Fibroblast of skin of right quadriceps (primary cell): ENCODE measurements at places on chromosomes 6 and 20.

DNA sequence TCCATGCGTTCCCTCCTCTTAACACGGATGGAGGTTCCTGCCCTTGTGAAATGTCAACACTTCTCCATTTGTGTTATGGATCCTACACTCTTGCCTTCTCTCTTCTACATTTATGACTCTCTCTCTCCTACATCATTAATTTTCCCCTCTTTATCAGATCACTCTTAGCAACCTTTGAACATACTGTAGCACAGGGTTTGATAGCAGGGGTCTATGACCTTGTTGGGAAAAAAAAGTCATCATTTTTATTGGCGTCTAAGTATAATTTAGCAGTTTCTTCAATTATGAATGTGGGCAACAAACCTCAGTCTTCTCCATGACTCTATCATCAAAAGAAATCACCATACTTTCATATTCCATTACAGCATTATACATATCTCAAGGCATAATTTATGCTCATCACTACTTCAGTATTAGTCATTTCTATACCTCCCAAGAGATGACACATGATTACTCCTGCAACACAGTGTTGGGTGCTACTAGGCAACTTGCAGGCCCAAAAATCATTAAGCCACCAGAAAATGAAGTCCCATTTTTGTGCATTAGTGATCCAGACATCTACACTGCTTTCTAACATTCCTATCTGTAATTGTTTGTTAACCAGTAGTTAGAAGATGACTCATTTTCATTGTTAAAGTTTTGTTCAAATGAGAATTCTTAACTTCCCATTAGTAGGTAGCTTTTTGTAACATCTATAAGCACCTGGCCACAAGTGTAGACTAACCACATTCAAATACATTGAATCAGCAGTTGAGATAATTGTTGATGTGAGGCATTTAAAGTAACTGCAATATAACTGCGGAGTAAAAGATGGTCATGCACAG, 9.5 kb downstream of the CYP39A1 start:
- no peak for DNase-seq

- DNase-seq, result no peak
These were observed 41.8 kb downstream of the RBM38 start for GRCh38 chr20:57432862-57433491.

DNA sequence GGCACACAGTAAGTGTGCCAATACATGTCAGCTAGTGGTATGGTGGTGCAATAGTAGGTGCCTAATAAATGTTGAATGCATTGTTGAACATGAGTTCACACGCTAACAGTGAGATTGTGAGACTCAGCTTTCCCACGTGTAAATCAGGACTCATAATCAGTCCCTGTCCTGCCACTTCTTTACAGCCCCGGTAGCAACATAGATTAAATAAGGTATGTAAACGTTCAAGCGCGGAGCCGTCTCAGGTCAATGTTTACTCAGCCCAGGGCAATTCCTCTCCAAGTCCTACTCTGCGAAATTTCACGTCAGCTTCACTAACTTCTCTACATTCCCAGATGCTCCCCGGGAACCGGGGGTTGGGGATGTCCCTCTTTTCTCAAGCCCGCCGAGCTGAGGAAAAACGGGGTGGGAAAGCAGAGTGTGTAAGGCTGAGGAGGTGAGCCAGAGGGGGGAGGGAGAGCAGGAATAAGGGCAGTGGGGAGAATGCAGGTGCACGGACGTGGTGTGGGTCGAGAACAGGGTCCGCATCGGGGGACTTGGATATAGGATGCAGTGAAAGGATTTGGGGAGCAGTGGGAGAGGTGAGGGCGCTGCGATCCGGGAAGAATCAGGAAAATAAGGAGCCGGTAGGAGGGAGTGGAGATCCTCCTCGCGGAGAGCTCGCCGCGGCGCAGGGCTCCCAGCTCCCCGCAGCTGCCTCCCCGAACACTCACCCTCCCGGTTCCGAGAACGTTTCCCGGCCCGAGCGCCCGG, 544 bp upstream of the TP53INP2 start:
- no peak for DNase-seq

GRCh38 chr6:36343109-36343680, 6.5 kb upstream of the BNIP5 start:
- no peak for DNase-seq

GRCh38 chr20:47326658-47327268, 29.7 kb downstream of the ZMYND8 start:
- DNase-seq, result peak; percentile 68

DNA sequence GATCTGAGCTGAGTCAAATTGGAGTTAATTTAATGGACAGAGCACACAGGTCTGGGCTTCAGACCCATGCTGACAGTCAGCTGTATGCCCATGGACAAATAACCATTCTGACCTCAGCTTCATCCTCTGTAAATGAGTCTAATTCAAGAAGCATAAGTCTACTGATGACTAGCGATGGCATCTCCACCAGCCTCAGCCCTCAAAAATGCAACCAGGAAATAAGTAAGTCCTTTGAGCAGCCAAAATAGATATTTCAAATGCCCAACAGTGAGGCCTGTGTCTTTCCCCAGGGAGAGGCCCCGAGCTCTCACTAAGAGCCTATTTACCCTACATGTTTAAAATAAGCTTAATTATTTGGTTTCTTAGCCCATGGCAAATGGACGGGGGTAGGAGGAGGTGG, 114.2 kb upstream of the MTHFD1L start:
- peak; percentile 65 for DNase-seq

DNA sequence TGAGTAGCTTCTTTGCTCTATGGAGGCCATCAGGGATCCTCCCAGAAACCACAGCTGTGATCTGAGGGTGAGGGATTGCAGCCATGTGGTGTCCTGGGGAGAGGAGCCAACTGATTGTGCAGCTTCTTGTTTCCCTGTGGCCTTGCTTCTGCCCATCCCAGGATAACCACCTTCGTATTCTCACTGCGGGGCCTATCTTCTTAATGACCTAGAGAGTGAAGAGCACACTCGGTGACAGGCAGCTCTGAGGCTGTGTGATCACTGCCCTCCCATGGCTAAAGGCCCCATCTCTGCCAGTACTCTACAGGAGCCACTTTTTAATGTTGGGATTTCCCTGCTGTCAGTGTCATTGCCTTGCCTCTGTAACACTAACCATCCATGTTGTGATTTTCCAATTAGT, 5.3 kb upstream of the RAET1L start:
- DNase-seq, result no peak

DNA sequence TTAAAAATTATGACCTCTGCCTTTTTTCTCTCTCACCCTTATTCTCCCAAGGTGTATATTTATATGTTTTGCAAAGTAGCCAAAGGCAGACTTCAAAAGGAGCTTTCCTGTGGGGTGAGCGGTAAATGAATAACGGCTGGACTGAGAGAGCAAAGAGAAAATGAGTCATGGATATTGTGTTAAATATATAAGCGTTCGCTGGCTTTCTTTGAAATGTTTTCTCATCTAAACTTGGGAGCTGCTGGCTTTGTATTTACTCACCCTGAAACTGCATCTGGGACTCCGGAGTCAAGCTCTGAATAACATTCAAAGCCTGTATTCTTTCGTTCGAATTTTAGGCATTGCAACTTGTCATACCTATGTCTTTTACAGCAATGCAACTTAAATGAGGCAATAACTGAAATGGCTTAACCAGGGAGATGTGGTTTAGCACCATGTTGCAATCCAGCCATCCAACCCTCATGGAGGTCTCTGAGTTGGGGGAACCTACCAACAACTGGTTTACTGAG, 32.0 kb downstream of the ATXN1 start:
- DNase-seq, result peak; percentile 75

DNA sequence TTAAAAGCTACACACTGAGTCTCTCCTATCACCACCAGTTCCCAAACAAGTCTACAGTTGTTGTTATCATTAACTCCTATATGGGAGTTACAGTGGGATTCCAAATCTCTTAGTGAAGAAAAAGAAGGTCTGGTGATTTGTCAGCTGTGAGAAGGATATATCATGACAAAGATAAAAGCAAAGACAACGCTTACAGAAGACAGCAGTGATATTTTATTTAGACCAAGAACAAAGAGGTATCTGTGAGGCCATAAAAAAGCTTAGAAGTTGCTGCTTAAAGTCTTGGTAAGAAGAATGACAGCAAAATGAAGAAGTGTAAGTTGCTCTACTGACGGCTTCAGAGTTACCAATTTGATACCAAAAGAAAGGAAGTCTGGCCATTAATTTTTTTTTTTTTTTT, 47.2 kb downstream of the CHD6 start:
- no peak for DNase-seq

DNA sequence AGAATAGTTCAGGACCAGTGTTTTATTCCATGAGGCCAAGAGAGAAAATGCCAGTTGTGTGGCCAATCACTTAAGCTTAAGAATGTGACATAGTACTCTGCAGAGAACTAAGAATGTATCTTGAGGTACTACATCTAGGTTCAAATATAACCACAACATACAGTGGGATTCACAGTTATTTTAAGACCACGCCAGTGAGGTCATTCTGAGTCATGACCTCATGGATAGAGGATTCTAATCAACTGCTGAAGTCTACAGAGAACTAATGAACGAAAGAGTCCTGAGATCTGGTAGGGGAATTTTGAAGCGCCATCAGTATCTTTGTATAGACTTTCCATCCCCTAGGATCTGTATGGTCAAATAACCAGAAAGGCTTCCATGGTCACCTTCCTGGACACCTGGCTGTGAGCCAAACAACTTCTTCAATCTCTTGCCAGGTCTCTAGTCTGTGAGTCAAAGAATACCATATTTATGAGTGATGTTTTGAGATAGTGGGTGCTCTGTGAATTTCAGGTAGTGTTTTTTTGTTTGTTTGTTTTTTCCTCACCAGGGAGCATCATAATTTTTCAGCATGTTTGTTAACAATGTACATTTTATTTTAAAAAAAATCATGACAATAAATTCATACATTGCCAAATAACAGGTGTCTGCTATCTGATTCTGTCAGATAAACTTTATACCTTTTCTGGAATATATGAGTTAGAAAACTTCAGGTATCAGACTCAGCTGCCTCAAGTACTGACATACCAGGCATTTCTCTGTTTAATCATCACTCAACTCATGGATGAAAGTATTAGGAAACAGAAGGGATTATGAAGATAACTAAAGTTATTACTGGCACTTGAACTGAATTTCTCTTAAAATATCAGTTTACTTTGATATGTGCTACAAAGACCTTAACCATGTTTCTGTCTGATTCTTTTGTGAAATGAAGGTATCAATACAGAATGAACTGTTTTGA, 217.9 kb downstream of the PLCB4 start:
- DNase-seq, result peak; percentile 21

- DNase-seq, result no peak
These were observed 608.0 kb upstream of the EPHA7 start for GRCh38 chr6:94027374-94027773.

DNA sequence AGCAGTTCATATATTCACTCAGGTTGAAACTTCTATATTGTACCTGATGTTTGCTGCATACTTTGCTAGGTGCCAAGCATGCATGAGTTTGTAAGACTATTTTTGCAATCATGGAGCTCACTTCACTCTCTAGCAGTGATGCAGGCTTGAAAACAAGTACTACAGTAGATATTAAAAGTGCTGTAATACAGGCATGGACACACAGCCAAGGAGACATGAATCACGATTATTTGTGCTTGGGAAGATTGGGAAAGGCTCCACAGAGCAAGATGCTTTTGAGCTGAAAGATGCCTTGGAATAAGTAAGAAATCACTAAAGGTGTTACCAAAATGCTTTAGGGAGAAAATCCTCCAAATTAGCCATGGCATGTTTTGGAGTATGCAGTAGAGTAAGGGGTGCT, 427.4 kb downstream of the UTRN start:
- DNase-seq, result no peak

- DNase-seq, result no peak
These were observed 485 bp upstream of the RTF2 start for GRCh38 chr20:56467968-56468315.

DNA sequence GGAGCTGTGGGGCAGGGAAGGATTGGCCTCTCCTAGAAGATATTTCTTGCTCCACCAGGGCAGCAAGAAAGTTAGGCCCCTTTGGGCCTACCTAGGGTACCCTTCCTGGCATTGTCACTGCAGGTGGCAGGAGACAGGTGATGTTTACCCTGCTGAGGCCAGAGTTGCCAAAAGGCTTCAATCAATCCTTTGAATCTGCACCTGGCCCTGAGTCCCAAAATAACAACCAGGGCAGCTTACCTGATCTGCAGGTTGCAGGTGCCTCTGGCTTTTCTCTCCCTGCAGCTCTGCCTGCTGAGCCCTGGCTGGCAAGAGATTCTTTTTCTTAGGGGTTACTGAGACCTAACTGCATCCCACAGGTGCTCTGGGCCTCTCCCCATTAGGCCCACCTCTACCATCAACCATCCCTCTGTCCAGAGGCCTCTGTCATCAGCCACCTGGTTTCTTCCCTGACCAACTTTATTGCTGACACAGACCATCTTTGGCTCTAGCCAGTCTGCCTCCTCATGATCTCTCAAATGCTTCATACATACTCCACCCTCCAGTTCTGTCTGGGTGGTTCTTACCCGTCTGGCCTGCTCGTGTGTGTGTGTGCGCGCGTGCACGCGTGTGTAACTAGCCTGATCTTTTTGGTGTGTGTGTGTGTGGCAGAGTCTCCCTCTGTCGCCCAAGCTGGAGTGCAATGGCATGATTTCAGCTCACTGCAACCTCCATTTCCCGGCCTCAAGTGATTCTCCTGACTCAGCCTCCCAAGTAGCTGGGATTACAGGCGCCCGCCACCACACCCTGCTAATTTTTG, 13.7 kb downstream of the BCL2L1 start:
- no peak for DNase-seq

- no peak for DNase-seq
These were observed 5.5 kb downstream of the IRF4 start for GRCh38 chr6:397056-397455.

DNA sequence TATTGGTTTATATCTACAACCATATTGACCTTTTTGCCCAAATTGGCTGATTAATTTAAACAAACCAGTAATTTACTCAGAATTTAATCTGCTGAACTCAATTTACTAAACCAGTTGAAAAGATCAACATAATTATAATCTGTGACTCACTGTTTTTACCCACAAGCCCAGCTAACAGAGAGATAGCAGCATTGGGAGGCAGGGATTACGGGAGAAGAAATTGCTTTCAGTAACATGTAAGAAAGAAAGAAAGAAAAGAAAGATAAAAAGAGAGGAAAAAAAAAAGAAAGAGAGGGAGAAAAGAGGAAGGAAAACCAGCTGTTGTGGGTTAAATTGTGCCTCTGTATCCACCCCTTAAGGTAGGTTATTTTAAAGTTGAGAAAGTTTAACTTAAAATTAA, 13.3 kb upstream of the RHAG start:
- no peak for DNase-seq

DNA sequence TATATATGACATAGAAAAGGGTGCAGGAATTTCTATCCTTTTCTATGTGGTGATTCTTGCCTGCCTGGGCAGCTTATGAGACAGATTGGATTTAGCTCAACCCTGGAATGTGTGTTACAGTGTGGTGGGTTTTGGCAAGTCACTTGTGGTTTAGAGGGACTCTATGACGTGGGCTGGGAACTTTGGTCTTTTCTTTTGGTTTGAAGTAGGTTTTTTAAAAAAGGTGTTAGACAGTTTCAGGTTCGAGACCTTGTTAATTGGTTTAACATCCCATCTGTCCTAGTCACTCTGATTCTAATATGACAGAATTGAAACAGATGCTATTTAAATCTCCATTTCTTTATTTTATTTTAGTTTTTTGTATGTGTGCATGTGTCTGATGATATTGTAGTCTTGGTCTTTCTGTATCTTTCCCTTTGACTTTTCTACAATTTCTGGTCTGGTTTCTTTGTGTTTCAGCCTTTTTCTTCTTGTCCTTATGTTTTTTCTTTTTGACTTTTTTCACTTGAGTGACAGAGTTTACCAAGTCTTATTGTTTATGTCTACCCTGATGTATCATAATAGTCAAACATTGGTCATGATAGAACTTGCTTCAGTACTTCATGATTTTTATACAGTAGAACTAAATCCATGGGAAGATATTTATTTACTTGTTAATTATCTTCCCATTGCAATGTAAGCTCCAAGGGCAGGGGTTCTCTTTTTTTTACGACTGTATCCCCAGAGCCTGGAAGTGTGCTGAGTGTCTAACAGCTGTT, 174.3 kb downstream of the CDKAL1 start:
- peak; percentile 22 for DNase-seq
